IPS DF 6.9 (cell line): ENCODE measurements at places on chromosomes 1 and 21.

- no peak for DNase-seq
Measured at GRCh38 chr1:17134034-17134433, 14.8 kb upstream of the PADI2 start.

- DNase-seq, result no peak
Measured at GRCh38 chr1:177301425-177302124, 130.8 kb downstream of the BRINP2 start.

- no peak for DNase-seq
Measured at GRCh38 chr21:32329776-32330175, 31.1 kb downstream of the MRAP start.

DNA sequence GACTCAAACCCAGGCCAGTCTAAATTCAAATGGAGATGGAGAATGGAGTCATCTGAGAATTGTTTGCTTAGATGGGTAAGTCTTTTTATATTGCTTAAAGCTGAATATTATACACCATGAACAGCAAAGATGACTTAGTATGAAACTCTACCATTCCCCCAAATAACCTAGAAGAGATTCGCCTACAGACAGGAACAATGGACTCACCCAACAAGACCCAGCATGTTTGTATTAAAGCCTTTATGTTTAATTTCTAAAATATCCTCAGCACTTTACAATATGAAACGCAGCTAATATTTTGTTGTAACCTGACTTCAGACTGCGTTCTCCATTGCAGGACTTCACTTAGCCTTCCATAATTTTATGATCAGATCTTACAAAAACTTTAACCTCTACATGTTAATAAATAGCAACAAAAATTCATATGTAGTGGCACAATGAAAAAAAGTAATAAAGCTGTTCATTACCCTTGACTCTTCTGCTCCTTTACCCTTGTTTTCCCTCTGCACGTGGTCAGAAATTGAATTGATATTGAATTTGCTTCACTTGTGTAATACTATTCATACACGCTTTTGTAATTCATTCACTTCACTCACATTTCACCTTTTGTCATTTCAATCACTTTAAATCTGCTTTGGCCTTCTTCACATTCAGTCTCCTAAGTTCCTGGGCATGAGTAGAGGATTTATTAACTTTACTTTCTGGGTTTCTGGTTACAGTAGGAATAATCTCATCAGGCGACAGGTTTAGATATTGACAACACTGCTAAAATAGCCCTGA lies 177.3 kb upstream of the PTBP2 start:
- no peak for DNase-seq

GRCh38 chr21:23977971-23978370 lies 1629.3 kb downstream of the MRPL39 start:
- no peak for DNase-seq

- no peak for DNase-seq
Measured at GRCh38 chr1:94719926-94720793, 100.0 kb upstream of the SLC44A3 start.

GRCh38 chr1:46465981-46466476 lies 23.6 kb upstream of the DMBX1 start:
- no peak for DNase-seq

DNA sequence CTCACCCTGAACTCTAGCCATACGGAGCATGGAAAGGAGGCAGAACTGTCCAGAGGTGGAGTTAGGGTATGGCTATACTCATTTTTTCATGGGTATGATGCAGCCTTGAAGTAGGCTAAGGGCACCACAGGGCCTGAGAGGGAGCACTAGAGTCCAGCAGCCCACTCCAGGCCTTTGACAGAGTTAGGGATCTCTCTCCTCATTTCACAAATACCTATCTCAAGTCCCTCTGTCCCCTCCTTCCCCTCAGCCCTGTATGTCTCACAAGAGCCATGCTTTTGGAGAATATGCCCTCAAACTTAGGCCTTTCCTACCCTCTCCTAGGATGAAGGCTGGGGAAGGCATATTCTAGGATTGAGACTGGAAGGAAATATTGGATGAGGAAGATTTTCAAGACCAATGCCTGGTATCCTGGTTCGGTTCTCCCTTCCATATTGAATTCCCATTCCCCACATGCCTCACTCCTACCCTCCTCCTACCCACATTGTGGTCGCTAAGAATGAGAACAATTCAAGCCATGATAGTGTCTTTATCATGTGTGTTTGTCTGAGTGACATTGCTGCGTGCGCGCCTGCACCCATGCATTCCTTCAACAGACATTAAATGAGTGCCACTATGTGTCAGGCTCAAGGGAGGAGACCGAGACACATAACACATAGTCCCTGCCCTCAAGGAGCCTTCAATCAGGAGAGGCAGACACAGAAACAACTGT lies 2.6 kb upstream of the NECTIN4 start:
- DNase-seq, result no peak

DNA sequence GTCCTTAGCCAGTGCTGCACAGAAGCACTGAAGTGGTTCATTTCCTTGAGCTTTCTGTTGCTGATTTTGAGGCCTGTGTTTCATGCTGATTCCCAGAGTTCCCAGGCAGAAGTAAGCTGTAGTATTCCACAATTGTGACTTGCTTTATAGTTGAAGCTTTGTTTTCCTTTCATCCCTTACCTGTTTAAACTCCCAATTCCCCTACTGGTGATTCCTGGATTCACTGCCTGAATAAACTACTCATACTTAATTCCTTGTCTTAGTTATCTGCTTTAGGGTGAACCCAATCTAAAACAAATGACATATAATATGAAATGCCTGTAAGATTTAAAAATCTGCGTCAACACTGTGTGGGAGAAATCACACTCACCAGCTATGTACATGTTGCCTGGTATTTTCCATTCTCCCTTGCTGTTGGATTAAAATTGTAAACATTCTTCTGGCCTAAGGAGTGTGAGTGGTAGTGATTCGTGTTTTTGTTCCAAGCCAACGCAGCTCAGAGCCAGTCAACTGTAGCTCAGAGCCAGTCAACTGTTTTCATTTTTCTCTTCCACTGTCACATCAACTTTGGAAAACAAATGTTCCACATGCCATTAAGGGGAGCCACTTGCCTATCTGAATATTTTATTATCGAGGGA lies 879.4 kb downstream of the MRPL39 start:
- DNase-seq, result no peak

DNA sequence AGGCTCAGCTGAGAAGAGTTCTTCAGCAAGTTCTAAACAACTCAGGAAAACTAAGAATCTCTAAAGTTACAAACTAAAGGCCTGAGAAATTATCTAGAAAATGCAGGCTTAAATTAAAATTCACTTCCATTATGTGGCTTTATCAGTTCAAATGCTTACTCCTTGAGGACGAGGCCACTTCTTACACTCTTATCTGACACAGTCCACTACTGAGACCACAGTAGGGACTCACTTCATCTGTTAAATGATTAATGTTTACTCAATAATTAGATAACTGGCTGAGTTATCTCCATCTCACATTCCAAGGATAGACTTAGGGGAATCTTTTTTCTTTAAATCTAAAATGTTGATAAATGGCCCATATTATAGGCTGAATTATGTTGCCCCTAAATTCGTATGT lies 1.6 kb downstream of the C1orf141 start:
- no peak for DNase-seq

DNA sequence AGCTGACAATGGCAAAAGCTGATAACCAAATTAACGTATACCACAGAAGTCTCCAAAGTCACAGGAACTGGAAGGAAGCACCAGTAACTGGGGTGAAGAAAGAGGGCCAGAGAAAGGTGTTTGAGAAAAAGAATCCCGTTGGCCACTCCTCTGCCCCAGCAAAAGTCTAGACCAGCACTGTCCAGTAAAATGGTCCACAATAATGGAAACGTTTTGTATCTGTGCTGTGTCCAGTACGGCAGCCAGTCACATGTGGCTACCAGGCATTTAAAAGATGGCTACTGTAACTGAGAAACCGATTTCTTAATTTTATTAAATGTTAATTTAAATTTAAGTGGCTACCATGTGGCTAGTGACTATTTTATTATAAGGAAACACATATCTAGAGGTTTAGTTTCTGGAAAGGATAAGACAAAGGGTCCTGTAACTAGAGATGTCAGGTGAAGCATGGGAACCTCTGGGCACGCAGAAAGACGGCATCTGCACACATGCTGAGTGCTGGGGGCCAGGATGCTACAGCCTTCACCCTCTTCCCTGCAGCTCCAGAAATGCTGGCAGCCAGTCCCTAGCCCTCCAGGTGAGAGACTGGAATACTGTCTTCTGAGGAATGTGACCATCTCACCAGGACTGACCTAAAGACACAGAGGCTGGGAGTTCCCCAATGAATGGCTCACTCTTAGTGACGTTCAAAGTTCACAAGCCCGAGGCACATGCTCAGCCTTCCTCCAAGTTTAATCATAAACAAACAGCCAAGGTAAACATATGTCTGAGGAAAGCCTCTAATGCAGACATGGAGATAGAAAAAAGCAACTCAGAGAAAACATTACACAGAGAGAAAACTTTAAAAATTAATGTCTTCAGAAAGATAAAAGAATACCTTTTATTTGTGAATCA lies 50.7 kb downstream of the JAK1 start:
- no peak for DNase-seq

DNA sequence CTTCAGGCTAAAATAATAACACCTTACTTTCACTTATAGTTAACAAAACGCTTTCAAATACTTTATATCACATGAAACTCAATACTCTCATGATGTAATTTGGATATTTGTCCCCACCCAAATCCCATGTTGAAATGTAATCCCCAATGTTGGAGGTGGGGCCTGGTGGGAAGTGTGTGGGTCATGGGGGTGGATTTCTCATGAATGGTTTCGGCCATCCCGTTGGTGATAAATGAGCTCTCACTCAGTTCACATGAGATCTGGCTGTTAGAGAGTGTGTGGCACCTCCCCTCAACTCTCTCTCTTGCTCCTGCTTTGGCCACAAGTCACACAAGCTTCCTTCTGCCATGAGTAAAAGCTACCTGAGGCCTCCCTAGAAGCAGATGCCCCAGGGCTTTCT lies 22.5 kb upstream of the PTGFRN start:
- no peak for DNase-seq

DNA sequence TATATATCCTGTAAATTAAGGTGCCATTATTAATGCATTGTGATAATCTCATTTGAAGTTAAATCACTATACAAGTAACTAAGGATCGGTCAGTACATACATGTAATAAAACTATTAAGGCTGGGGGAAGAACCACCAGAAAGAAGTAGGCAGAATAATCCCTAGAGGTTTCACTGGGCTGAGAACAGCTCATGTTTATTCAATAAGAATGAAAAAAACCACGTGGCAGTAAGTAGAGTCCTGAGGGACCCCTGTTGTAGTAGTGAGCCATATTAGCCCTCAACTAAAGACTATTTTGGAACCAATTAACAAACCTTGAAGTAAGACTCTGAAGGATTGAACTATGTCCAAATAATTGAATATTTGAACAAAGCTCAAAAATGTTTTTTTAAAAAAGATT lies 46.9 kb upstream of the ADAM30 start:
- no peak for DNase-seq

DNA sequence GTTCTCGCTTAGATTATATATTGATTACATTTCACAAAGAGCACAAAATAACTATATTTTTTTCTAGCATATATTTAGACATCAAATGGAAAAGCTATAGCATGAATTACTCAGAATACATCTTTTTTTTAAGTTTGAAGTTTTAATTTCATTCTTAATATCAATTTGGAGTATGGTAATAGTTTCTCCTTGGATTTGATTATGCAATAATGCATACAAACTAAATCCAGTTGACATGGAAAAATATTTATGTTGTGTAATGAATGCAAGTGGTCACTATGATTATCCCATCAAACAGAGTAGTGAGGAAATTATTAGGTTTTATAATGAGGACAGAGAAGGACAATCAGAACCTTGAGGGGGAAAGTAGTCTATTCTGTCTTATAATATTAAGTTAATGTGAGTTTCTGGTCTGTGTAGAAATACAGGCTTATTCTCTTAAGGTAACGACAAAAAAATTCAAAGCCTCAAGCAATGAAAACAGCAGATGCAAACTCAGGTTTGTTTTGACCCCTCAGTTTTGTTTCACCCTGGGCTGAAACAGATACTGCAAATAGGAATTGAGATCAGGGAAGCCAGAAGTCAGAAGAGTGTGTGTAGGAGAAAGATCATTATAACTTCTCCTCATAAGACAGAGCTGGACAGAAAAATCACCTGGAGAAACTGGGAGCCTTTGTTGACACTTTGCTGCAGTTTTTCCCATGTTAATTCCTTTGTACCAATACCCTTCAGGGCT lies 23.7 kb downstream of the LRRC8B start:
- DNase-seq, result no peak

GRCh38 chr1:204094856-204095634 lies 22.1 kb downstream of the SOX13 start:
- DNase-seq, result no peak
